KG1 (cell line): ENCODE measurements at places on chromosomes 12 and 14.

- no peak for DNase-seq
Measured at GRCh38 chr14:39097159-39097558, 5.9 kb downstream of the SEC23A start.

DNA sequence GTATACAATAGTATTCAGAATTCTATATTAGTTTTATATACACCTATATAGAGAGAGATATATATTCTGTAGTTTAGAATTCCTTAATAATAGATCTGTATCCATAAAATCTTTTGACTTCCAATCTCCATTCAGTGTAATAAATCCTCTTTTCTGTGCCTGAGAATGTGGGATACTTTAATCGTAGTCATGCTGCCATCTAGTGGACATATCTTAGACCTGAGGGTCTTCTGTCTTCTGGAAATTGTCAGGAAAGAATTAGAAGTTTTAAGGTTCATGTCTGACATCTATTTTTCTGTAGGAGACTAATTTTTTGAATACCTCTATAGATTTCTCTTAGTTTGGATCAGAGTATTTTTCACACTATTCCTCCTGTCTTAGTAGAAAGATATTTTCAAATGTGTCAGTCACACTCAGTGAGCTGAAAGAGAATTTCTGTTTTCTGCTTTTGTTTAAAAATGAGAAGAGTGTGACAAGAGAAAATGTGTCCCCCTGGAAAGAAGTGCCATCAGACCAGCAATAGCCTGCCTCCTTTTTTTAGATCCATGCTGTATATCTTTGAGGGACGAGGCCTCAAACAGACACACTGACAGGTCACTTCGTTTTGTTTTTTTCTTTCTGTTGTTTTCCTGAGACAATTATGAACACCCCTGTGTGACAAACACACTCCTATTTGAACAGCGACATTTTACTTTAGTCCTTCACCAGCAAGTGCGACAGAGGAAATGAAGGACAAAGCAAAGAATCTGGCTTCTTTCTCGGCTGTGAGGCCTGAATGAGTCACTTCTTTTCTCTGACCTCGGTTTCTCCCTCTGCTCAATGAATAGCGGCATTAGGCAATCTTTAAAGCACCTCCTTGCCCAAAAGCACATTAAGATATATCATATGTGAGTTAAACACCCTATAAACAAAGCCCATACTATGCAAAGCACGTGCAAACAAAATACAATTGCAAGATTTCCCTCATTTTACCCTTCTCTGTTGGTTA is 96.3 kb downstream of the GALC start:
- peak; percentile 12 for DNase-seq

DNA sequence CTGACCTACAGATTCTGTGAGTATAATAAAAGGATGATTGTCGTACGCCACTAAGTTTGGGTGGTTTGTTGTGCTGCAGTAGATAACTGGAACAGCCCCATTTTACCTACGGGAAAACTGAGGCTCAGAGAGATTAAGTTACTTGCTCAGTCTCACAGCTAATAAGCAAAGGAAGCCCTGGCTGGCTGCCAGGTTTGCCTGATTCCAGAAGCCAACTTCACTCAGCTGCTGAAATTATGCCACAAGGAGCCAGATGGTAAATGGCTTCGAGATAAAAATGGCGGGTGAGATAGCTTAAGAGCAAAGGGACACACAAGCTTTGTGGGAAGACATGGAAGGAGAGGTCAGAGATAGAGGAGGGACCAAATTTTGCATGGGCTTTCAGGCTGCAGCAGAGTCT is 191.5 kb upstream of the NOS1 start:
- DNase-seq: no peak

DNA sequence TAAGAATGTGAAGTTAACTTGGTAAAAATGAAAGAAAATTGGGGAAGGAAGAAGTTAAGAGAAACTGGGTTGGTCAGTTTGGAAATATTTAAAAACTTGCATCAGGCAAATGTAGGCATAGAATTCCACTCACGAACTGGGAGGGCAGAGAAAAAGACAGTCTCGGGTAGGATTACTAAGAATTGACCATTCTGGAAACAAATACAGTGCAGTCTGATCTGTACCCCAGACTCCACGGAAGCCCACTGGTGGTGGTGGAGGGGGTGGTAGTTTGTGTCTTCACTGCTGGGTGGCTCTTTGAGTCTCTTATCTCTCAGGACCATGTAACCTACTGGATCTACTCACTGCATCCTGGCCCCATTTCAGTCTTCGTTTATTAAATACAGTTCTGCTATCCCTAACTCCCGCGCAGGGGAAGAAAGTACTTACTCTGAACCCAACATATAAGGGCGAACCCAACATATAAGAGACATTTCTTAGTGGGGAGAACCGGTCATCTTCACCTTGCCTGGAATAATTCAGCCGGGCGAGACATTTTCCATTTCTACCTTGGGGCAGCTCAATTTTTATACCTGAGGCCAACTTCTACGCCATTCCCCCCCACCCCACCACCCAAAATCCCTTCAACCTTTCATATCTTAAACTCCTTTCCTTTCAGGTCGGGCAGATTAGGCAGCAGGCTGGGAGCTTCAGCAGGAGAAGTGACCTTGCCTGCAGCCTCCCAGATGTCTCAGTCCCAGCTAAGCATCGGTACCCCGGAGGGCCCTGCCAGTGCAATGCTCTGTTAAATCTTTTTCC is 1.7 kb downstream of the SLC2A3 start:
- DNase-seq: no peak
